Aortic smooth muscle cell (primary cell): ENCODE measurements at places on chromosomes 2 and 18. TPM values are rescaled to one million over a fixed set of nuclear protein-coding genes. Genes with fewer than 3 reads are reported as not detected.

Gene TUBB8B
- not detected in 2 replicates for total RNA-seq

Gene MC4R
- total RNA-seq = not detected in 2 replicates

Gene OSBPL1A
- total RNA-seq = 28.1 and 40.3 TPM in 2 replicates

Gene CTLA4
- total RNA-seq = not detected in 2 replicates

Gene KATNAL2
- total RNA-seq = 3.4 and 4.1 TPM in 2 replicates

Gene ADGRF3
- total RNA-seq = 0.12 and 0.26 TPM in 2 replicates

Gene CCDC74B
- 6.8 and 7.1 TPM in 2 replicates for total RNA-seq

Gene MAT2A
- total RNA-seq = 94.7 and 122 TPM in 2 replicates

Gene FBXO15
- 0.12 and 0.26 TPM in 2 replicates for total RNA-seq

Gene ZNF385B
- under 0.01 TPM in 1 of 2 replicates, not detected in the other for total RNA-seq

Gene FAM228A
- 0.79 and 1.4 TPM in 2 replicates for total RNA-seq

Gene BOLL
- not detected in 2 replicates for total RNA-seq

Gene KCNG2
- not detected in 2 replicates for total RNA-seq

Gene HOXD13
- total RNA-seq = not detected in 2 replicates
